NCI-H226 (cell line): ENCODE measurements at places on chromosomes 7 and 10.

DNA sequence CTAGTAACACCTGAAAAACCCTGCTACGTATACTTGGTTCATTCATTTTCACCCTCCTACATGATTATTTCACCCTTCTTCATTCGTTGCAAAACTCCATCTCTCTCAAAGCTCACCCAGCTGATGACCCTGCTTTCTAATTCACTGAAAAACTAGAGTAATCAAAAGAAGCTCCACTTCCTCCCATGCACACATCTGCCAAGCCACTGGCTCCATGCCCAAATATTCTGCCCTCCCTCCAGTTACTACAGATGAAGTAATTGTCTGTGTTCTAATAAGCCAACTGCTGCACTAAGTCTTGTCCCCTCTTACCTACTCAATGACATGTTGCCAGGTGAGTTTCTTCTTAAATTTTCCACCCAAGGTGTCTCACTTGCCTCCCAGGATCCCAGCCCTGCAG lies 96.9 kb upstream of the CCDC71L start:
- no peak for DNase-seq

GRCh38 chr7:405489-406211 lies 114.0 kb downstream of the PDGFA start:
- DNase-seq = no peak

- DNase-seq = no peak
These were observed 11.2 kb upstream of the PFKFB3 start for GRCh38 chr10:6191569-6191968.

DNA sequence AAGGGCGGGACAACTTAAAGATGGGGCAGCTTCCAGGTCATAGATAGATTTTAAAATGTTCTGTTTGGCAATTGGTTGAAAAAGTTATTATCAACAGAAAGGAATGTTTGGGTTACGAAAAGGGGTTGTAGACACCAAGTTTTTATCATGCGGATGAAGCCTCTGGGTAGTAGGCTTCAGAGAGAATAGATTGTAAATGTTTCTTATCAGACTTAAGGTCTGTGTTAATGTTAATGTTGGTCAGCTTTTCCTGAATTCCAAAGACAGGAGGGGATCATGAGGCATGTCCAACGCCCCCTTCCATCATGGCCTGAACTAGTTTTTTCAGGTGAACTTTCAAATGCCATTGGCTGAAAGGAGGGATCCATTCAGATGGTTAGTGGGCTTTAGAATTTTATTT lies 84.2 kb upstream of the KIF5B start:
- peak; percentile 56 for DNase-seq

DNA sequence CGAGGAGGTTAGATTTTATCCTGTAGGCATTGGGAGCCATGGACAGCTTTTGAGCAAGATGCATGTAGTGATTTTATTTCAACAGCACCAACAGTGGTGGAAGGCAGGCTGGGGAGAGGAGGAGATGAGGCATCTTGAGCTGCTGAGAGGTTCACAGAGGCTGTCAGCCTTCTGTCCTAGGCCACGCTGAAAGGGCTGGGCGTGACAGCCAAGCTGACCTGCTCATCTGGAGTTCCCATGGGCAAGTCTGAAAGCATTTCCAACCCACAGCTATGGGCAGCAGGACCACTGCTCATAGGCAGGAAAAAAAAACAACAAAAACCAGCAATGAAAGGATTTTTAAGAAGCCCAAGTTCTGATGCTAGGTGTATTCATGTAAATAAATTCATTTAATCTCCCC lies 7.7 kb downstream of the NEURL1 start:
- no peak for DNase-seq

- DNase-seq = no peak
These were observed 479 bp upstream of the SEMA4G start for GRCh38 chr10:100968863-100969186.

DNA sequence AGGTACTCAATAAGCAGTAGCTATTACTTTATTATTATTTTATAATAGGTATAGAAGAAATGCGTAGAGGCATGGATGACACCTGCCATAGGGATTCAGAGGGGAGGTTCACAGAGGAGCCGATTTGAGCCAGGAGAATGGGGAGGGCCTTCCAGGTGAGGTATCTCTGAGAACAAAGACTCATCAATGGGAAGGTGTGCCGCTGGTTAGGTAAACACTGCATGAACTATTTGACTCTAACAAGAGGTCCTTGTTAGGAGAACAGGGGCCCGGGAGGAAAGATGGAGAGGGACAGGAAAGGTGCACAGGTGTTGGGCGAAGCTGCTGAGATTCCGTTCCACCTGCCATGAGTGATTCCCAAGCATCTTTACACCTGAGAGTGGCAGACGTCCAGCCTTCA lies 41.8 kb upstream of the TMEM273 start:
- no peak for DNase-seq

- no peak for DNase-seq
These were observed 251.9 kb upstream of the PTER start for GRCh38 chr10:16184906-16185305.

DNA sequence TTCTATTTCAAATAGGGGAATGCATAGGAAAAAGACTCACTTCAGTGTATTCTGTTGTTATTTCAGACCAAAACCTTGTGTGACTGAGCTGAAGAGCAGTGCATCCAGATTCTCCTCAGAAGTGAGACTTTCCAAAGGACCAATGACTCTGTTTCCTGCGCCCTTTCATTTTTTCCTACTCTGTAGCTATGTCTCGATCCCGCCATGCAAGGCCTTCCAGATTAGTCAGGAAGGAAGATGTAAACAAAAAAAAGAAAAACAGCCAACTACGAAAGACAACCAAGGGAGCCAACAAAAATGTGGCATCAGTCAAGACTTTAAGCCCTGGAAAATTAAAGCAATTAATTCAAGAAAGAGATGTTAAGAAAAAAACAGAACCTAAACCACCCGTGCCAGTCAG lies 12.0 kb downstream of the TET1 start:
- DNase-seq = no peak

GRCh38 chr10:119653916-119654315 lies 2.7 kb downstream of the BAG3 start:
- no peak for DNase-seq

DNA sequence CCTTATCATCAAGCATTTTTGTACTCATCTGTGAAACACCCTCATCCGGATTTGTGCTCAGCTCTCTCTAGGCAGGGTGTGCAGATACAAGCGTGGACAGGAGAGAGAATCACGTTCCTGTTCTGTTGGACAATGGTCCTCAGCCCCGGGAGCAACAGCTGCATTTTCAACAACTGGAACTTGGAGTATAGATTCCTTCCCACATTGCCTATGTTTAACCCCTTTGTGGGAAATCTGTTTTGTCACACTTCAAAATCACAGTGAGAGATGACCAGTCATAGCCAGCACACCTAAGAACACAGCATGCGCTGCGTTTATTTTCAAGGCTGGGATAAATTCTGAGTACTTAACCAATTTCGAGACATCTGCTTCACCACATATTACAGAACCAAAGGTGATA lies 32.5 kb downstream of the MAP3K8 start:
- DNase-seq = no peak
